ENCODE measurements at places on chromosomes 6 and 20. TPM values are rescaled to one million over a fixed set of nuclear protein-coding genes. Genes with fewer than 3 reads are reported as not detected.

LY6G6C gene
- not detected for total RNA-seq

TMC2 gene
- total RNA-seq, result not detected

FKBP1A gene
- 177 TPM for total RNA-seq

SYNDIG1 gene
- total RNA-seq, result not detected

TGM3 gene
- total RNA-seq, result not detected

FRK gene
- 0.22 TPM for total RNA-seq

SLC24A3 gene
- total RNA-seq, result not detected

GFRAL gene
- total RNA-seq, result not detected

IMPG1 gene
- total RNA-seq, result not detected

- no peak overlapping the region for H3K4me3 ChIP-seq
- H3K36me3 ChIP-seq, result no peaks in the 10 kb centered on the region
- peak overlapping the region; percentile 64 for H3K27ac ChIP-seq
- DNase-seq, result peak; percentile 68
- H3K4me1 ChIP-seq, result peaks cover 20% of the 10 kb centered on the region
Measured at GRCh38 chr20:50478162-50478990, 31.8 kb upstream of the PTPN1 start.

- peaks cover 3% of the 10 kb centered on the region for H3K4me1 ChIP-seq
- DNase-seq, result no peak
- H3K27ac ChIP-seq, result no peak overlapping the region
- H3K36me3 ChIP-seq, result peaks cover 78% of the 10 kb centered on the region
- H3K4me3 ChIP-seq, result no peak overlapping the region
Measured at GRCh38 chr6:17688481-17688880, 18.2 kb downstream of the NUP153 start.

DNA sequence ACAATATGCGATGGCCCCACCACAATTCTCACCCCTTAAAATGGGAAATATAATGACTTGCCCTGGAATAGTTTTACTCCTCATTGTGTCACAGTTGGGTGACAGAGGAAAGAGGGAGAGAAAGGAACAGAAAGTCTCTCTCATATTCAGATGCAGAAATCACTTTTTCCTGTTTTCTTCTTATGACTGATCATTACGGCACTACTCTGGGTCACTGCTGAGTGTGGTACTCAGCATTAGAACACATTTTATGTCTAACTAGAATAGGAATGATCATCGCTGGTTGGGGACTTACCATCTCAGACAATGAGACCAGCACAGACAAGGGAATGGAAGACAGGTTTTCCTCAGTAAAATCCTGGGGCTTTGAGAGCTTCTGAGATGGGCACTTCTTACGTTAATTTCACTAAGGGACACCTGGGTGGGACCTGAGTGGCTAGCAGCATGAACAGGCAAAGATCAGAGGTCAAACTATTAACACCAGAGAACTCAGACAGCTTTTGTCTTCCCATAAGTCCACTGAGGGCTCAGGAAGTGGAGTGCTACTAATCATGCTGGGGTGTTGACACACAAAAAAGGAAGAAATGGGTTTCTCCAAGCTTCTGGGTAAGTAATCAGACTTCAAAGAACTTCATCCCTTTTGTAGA is 54.9 kb upstream of the ARHGAP18 start:
- no peak for DNase-seq
- H3K4me1 ChIP-seq, result peaks cover 11% of the 10 kb centered on the region
- H3K27me3 ChIP-seq, result no peaks in the 10 kb centered on the region
- H3K4me3 ChIP-seq, result no peak overlapping the region
- no peaks in the 10 kb centered on the region for H3K36me3 ChIP-seq
- H3K27ac ChIP-seq, result no peak overlapping the region

- H3K27ac ChIP-seq, result no peak overlapping the region
- no peaks in the 10 kb centered on the region for H3K36me3 ChIP-seq
- no peaks in the 10 kb centered on the region for H3K27me3 ChIP-seq
- no peaks in the 10 kb centered on the region for H3K4me1 ChIP-seq
- DNase-seq, result no peak
Measured at GRCh38 chr20:9363673-9364072, 150.7 kb upstream of the LAMP5 start.

- DNase-seq, result no peak
- H3K27me3 ChIP-seq, result no peaks in the 10 kb centered on the region
- H3K27ac ChIP-seq, result peak overlapping the region; percentile 96
- peaks cover 28% of the 10 kb centered on the region for H3K4me1 ChIP-seq
Measured at GRCh38 chr6:150167479-150167873, 24.6 kb downstream of the PPP1R14C start.

- no peak overlapping the region for H3K4me3 ChIP-seq
- no peaks in the 10 kb centered on the region for H3K36me3 ChIP-seq
- DNase-seq, result peak; percentile 31
- H3K27ac ChIP-seq, result no peak overlapping the region
- H3K27me3 ChIP-seq, result no peaks in the 10 kb centered on the region
Measured at GRCh38 chr20:22339091-22339881, 245.1 kb downstream of the FOXA2 start.

- H3K27ac ChIP-seq, result no peak overlapping the region
- H3K4me1 ChIP-seq, result no peaks in the 10 kb centered on the region
Measured at GRCh38 chr6:16600026-16600425, 161.2 kb downstream of the ATXN1 start.

GRCh38 chr6:32664827-32665362 is 1.6 kb downstream of the HLA-DQB1 start:
- H3K4me3 ChIP-seq, result no peak overlapping the region
- H3K27ac ChIP-seq, result no peak overlapping the region
- no peak for DNase-seq
- no peaks in the 10 kb centered on the region for H3K36me3 ChIP-seq
- no peaks in the 10 kb centered on the region for H3K4me1 ChIP-seq

GRCh38 chr20:15396026-15396425 is 1058.6 kb upstream of the FLRT3 start:
- H3K27me3 ChIP-seq, result no peaks in the 10 kb centered on the region
- no peak overlapping the region for H3K4me3 ChIP-seq
- DNase-seq, result no peak
- H3K27ac ChIP-seq, result no peak overlapping the region
- H3K4me1 ChIP-seq, result no peaks in the 10 kb centered on the region

- no peak overlapping the region for H3K4me3 ChIP-seq
- no peaks in the 10 kb centered on the region for H3K27me3 ChIP-seq
- no peak overlapping the region for H3K27ac ChIP-seq
- H3K4me1 ChIP-seq, result peaks cover 18% of the 10 kb centered on the region
- no peak for DNase-seq
Measured at GRCh38 chr20:36098364-36098763, 56.2 kb upstream of the EPB41L1 start.

DNA sequence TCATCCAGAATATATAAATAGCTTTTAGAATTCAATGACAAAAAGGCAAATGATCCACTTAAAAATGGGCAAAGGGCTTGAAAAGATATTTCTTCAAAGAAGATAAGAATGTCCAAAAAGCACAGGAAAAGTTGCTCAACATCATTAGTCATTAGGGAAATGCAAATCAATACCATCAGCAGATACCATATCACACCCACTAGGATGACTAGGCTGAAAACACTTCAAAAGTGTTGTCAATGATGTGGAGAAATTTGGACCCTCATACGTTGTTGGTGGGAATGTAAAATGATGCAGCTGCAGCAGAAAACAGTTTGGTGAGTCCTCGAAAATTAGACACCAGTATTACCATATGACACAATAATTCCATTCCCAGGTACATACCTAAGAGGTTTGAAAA is 303.6 kb upstream of the SLC35B3 start:
- H3K4me1 ChIP-seq, result no peaks in the 10 kb centered on the region
- DNase-seq, result no peak
- H3K27ac ChIP-seq, result no peak overlapping the region
- no peaks in the 10 kb centered on the region for H3K27me3 ChIP-seq
- no peak overlapping the region for H3K4me3 ChIP-seq

DNA sequence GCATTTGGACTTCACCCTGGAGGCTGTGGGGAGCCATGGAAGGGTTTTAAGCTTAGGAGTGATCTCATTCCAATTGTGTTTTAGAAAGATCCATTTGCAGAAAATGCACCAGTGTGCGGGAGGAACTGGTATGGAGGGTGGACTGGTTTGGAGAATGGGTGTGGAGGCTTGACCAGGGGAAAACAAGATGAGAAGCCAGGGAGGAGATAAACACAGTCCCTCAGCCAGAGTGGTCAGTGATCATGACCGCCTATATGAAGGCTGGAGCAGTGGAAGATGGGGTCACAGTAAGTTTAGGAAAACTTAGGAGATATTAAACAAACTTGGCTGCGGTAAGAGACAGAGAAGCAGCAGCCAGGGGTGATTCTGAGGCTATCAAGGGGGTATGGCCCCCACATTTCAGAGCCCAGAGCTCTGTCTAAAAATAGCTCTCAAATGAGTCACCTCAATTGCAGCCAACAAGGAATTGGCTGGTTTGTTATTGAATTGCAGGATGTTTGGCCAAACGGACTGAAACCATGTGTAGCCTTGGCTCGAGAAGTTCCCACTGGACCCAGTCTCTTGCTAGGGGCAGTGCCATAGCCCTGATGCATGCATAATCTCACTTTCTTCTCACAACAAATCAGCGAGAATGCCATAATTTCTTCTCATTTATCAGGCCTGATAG is 159.9 kb upstream of the TOP1 start:
- H3K4me3 ChIP-seq, result no peak overlapping the region
- H3K27me3 ChIP-seq, result peaks cover 16% of the 10 kb centered on the region
- no peaks in the 10 kb centered on the region for H3K36me3 ChIP-seq

GRCh38 chr20:19320005-19320404 is 107.6 kb downstream of the SLC24A3 start:
- H3K36me3 ChIP-seq, result no peaks in the 10 kb centered on the region
- H3K27me3 ChIP-seq, result no peaks in the 10 kb centered on the region
- no peak for DNase-seq
- no peaks in the 10 kb centered on the region for H3K4me1 ChIP-seq

- H3K4me1 ChIP-seq, result no peaks in the 10 kb centered on the region
- H3K27me3 ChIP-seq, result 0 out of 2 replicates have a peak, but pooled peaks cover 4% of the 10 kb centered on the region
- H3K27ac ChIP-seq, result no peak overlapping the region
- DNase-seq, result no peak
- H3K36me3 ChIP-seq, result no peaks in the 10 kb centered on the region
Measured at GRCh38 chr6:38459291-38459690, 180.4 kb downstream of the BTBD9 start.

GRCh38 chr20:14422892-14423291 is 85.5 kb upstream of the FLRT3 start:
- no peaks in the 10 kb centered on the region for H3K4me1 ChIP-seq
- no peaks in the 10 kb centered on the region for H3K27me3 ChIP-seq
- H3K27ac ChIP-seq, result no peak overlapping the region
- H3K4me3 ChIP-seq, result no peak overlapping the region
- H3K36me3 ChIP-seq, result no peaks in the 10 kb centered on the region

GRCh38 chr6:70162972-70163371 is 139.9 kb downstream of the COL9A1 start:
- peak overlapping the region; percentile 59 for H3K27ac ChIP-seq
- H3K27me3 ChIP-seq, result no peaks in the 10 kb centered on the region
- DNase-seq, result peak; percentile 67
- no peak overlapping the region for H3K4me3 ChIP-seq
- no peaks in the 10 kb centered on the region for H3K36me3 ChIP-seq

DNA sequence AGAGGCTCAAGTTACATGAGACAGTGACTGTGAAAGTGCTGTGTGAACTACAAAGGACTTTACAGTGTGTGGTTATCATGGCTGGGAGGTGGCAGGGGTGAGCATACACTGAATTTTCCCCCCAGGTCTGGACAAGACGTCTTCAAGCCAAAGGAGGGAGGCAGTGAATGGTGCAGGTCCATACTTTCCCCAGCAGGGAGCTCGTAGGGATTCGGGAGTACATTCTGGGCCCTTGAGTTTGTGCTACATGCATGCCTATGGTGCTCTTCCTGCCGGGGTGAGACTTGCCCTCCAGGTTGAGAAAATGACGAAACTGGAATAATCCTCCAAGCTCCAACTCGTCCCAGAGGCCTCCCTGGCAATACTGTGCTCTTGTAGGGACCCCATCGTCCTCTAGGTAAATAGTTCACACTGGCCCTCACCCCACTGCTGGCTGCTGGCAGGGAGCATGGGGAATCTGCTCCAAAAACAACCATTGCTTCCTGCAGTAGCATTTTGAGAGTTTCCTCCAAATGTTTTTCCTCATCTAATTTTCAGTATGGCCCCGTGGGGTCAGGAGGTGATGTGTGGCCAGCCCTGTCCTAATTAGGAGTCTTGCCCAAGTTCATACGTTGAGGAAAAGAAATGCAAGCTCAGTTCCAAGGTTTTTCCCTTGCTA is 57.6 kb downstream of the ZNF831 start:
- no peak for DNase-seq
- H3K27me3 ChIP-seq, result peaks cover 40% of the 10 kb centered on the region
- no peak overlapping the region for H3K4me3 ChIP-seq
- no peaks in the 10 kb centered on the region for H3K36me3 ChIP-seq

DNA sequence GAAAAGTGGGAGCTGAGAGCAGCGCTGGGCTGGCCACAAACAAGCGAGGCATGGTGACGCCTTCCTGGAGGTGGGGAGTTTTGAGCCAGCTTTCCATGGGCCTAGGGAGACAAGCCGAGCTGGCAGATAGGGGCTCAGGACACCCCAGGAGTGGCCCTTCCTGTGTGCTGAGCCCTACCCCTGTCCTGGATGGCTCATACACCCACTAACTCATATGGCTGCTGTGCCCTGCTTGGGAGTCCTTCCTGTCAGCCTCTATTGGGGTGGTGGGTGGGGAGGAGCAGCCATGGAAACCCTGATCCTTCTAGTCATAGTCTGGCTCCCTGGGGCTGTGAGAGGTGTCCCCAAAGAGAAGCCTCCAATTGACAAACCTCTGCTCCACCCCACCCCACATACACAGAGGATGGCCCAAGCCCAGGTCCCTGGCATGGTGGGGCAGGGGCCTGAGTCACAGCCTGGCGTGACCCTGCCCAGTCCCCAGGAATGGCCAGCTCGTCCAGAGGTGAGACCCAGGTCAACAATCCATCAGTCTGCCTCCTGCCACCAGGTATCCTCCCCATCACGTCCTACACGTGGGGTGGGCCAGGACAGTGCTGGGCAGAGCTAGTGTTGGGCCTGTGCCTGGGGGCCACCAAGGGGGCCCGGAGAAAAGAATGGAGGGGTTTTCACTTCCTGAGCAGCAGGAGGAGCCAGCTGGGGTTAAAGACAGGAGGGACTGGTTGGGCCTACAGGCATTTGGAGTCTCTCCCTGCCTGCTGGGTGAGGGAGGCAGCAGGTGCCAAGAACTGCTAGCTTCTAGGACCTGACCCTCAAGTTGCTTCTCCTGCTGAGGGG is 52.2 kb downstream of the MRPL14 start:
- peak overlapping the region; percentile 80 for H3K27ac ChIP-seq
- no peaks in the 10 kb centered on the region for H3K27me3 ChIP-seq
- H3K36me3 ChIP-seq, result no peaks in the 10 kb centered on the region
- DNase-seq, result no peak
- H3K4me3 ChIP-seq, result no peak overlapping the region
- peaks cover 70% of the 10 kb centered on the region for H3K4me1 ChIP-seq

- H3K4me1 ChIP-seq, result peaks cover 19% of the 10 kb centered on the region
- no peak overlapping the region for H3K27ac ChIP-seq
- no peak overlapping the region for H3K4me3 ChIP-seq
- H3K36me3 ChIP-seq, result no peaks in the 10 kb centered on the region
- no peaks in the 10 kb centered on the region for H3K27me3 ChIP-seq
Measured at GRCh38 chr20:1060985-1061384, 57.4 kb upstream of the PSMF1 start.

DNA sequence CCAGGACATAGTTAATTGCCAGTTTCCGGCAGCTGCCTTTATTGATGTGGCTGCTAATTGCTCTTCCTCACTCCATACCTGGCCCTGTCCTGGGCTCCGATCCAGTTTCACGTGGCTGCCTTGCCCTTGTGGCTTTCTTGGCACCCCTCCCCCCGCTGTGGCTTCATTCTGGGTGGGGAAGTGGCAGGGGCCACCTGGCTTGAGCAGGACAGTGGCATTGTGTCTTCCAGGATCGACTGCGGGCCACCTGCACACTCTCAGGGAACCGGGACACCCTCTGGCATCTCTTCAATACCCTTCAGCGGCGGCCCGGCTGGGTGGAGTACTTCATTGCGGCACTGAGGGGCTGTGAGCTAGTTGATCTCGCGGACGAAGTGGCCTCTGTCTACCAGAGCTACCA is 10.8 kb downstream of the MAVS start:
- no peak overlapping the region for H3K4me3 ChIP-seq
- H3K27me3 ChIP-seq, result no peaks in the 10 kb centered on the region
- peaks cover 50% of the 10 kb centered on the region for H3K36me3 ChIP-seq
- no peaks in the 10 kb centered on the region for H3K4me1 ChIP-seq

Measured in K562 (cell line).